ENCODE measurements at places on chromosomes 12 and 14.

GRCh38 chr12:25789541-25789944 lies 168.9 kb upstream of the RASSF8 start:
- DNase-seq, result no peak

DNA sequence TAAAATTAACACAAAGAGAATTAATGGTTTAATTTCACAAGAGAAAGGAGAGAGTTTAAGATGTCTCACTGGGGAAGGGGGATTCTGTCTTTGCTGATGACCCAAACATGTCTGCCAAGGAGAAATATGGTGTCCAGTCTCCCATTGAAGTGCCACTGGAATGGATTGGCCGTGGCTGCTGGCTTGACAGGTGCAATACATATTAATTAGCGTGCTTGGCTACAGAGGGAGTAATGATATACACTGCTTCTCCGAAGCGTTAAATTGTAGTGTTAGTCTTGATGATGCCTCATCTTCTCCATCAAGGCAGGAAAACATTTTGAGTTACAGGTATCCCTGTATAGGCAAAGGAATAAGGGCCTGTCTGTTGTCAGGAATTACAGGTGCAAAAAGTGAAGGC lies 393.4 kb upstream of the TMPO start:
- no peak for DNase-seq

DNA sequence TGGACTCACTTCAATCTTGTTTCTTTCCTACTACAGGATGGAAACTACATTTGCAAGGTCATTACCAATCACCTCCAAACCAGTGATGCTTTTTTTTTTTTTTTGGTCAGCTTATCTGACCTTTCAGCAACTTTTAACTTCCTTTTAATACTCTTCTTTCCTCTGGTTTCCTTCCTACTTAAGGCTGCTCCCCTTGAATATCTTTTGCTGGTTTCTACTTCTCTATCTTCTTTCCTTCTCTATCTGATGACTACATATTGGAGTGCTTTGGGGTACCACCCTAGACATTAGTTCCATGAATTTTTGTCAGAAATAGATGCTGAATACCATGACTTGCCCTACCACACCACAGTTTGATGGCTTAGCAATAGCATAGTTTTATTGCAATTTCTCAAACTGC lies 197.7 kb upstream of the DDHD1 start:
- no peak for DNase-seq

DNA sequence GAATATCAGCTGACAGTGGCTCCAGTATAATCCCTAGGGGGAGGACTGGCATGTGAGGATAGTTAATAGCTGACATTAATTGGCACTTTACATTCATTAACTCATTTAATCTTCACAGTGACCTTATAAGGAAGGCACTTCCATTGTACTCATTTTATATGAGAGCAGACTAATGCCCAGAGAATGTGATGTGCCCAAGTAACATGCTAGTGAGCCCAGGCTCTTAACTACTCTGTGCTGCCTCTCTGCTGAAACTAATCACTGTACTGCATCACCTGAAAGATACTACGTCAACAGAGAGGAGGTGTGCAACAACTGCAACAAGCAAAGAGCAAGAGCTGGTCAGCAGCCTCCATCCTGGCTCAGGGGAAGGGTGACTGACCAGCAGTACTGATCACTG lies 40.1 kb downstream of the GALNT4 start:
- DNase-seq, result no peak

DNA sequence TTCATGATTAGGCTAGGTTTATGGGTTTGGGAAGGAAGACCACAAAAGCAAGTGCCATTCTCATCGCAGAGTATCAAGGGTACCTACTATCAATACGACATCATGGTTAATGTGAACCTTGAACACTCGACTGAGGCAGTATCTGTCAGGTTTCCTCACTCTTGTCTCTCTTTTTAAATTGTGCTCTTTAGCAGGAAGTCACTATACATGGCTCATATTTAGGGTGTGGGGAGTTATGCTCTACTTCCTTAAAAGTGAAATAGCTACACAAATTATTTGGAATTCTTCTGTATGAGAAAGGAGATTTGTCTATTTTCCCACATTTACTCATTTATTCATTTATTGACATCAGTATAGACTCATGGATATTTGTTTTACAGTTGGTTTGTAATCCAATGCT lies 5.9 kb upstream of the CLEC4E start:
- DNase-seq, result no peak

- DNase-seq, result no peak
Measured at GRCh38 chr12:89970722-89971121, 262.1 kb upstream of the ATP2B1 start.

DNA sequence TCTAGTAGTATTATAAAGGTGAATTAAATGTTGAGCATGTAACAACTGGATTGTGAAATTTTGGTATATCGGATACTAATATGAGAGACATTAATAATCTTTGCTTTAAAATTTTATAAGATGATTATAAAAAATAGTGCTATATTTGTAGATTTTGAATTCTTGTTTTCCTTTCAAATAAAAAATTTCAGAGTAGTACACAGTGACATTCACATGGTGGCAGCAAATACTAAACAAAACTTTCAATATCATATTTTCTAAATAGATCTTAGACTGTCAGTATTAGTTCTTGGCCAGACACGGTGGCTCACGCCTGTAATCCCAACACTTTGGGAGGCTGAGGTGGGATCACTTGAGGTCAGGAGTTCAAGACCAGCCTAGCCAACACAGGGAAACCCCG lies 166.0 kb downstream of the NAV3 start:
- DNase-seq, result no peak

DNA sequence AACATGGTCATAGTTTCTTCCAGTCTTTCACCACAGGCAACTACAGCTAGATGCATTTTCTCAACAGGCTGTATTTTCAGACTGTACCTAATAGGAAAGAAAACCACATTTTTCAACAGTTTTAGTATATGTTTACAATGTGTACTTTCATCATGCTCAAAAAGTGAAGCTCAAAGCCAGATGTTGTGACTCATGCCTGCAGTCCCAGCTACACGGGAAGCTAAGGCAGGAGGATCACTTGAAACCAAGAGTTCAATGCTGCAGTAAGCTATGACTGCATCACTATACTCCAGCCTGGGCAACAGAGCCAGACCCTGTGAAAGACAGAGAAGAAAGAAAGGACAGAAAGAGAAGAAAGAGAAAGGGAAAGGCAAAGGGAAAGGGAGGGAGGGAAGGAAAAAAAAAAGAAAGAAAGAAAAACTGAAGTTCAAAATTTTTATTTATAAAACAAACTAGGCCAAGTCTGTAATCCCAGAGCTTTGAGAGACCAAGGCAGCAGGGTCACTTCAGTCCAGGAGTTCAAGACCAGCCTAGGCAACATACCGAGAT lies 25.5 kb downstream of the GXYLT1 start:
- no peak for DNase-seq

DNA sequence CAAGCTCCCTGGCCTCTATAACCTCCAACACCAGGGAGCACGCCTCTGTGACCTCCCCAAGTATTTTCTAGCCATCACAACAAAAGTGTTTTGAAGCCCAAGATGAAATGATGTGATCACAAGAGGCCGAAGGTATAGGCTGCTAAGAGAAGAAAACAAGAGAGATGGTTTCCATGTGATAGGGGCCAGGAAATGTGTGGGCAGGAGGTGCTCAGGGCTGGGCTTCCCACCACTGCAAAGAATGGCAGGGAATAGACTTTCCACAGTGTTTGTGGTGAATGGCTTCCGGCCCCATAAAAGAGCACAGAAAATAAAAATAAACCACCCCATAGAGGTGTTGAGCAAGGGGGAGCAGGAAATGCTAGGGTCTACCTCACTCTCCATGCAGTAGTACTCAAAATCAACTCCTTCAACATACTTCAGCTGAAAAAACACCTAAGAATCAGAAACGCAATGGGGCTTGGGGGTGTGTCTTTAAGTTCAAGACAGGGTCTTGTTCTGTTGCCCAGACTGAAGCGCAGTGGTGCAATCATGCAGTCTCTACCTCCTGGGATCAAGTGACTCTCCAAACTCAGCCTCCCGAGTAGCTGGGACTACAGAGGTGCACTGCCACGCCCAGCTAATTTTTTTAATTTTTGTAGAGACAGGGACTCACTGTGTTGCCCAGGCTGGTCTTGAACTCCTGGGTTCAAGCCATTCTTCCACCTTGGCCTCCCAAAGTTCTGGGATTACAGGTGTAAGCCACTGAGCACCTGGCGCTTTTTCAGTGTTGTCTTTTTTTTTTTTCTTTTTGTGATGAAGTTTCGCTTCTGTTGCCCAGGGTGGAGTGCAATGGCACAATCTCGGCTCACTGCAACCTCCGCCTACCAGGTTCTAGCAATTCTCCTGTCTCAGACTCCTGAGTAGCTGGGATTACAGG lies 27.1 kb downstream of the DAD1 start:
- no peak for DNase-seq
